ENCODE measurements at places on chromosomes 7 and 10.

- DNase-seq = no peak
Measured at GRCh38 chr7:139871820-139872219, 42.8 kb downstream of the TBXAS1 start.

- DNase-seq = no peak
Measured at GRCh38 chr10:14654821-14655382, 119.8 kb downstream of the FAM107B start.

GRCh38 chr10:98414932-98415730 lies at the start of gene PYROXD2:
Gene PYROXD2, minus strand, starts transcription at chr10:98415182. Its CDS starts 47 bp downstream, at chr10:98415135.
- peak; percentile 72 for DNase-seq

- no peak for DNase-seq
Measured at GRCh38 chr10:2978574-2979273, 88.6 kb upstream of the PFKP start.

- DNase-seq = no peak
Measured at GRCh38 chr10:45440511-45441062, 66.6 kb downstream of the ALOX5 start.

GRCh38 chr10:83542774-83543411 lies 596.4 kb upstream of the GHITM start:
- DNase-seq = no peak

- no peak for DNase-seq
Measured at GRCh38 chr10:28897617-28898464, 220.5 kb downstream of the BAMBI start.

GRCh38 chr7:8988267-8988666 lies 554.9 kb downstream of the NXPH1 start:
- DNase-seq = no peak

- no peak for DNase-seq
Measured at GRCh38 chr10:113683300-113683699, 3.6 kb downstream of the CASP7 start.

Measured in activated naive CD4-positive, alpha-beta T cell treated with anti-CD3 and anti-CD28 coated beads for 36 hours (primary cell).